Aorta (tissue), 5 donors: ENCODE measurements at places on chromosomes 5 and 9. TPM values are rescaled to one million over a fixed set of nuclear protein-coding genes. Genes with fewer than 3 reads are reported as not detected.

Gene UBTD2
- 17.0 TPM for total RNA-seq

- DNase-seq: no peak
Measured at GRCh38 chr5:102539562-102539961, 40.8 kb upstream of the SLCO6A1 start.

GRCh38 chr5:37071901-37072581, 177.1 kb downstream of the CPLANE1 start:
- no peak for DNase-seq

DNA sequence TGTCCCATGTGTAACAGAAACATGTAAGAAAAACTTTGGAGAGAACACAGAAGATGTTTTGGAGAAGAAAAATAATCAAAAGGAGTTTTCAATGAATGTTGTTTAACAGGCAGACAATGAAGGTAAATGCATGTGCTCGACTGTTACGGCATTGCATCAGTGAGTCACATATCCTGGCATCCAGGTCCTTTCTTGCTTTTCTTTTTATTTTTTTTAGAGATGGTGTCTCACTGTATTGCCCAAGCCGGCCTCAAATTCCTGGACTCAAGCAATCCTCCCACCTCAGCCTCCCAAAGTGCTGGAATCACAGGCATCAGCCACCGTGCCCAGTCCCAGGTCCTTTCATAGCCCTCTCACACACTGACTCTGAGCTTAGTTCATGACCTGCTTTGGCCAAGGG, 181.8 kb downstream of the DTWD2 start:
- no peak for DNase-seq

Gene TEK
- total RNA-seq: 18.2 TPM

DNA sequence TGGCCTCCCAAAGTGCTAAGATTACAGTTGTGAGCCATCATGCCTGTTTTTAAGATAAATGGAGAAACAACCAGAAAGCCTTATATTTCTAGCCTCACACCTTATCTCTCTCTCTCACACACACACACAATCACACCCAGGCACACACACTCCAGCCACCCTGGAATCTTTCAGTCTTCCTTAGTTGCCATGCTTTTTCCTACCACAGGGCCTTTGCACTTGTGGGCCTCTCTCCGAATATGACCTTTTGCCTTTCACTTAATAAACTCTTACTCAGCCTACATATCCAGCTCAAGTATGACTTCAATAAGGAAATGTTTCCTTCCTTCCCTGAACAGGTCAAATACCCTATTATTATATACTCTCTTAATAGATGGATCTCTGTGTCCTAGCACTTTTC, 290.7 kb downstream of the NFIB start:
- DNase-seq: no peak

DNA sequence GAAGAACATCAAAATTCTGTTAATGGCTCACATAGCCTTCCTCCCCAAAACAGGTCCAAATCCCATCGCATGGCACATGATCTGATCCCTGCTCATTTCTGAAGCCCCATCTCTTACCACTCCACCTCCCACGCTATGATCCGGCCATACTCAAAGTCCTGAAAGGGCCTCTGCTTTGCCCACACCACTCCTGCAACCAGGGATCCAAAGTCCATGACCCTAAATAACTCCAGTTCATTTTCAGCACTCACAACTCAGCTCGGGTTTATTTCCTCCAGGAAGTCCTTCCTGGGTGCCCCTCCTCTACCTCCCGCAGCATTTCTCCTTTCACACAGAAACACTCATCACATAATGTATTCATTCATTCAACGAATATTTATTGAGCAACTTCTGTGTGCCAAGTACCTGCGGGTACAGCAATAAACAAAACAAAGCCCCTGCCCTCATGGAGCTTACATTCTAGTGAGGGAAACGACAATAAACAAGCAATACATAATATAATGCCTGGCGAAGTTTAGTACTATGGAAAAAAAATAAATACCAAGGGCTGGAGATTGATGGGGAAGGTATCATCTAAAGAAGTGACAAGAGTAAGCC, 2.7 kb downstream of the TTLL11 start:
- no peak for DNase-seq

Gene TERT
- not detected for total RNA-seq

GRCh38 chr5:41921166-41921565, 3.9 kb upstream of the FBXO4 start:
- no peak for DNase-seq

GRCh38 chr9:128898382-128898781, 16.4 kb downstream of the LRRC8A start:
- no peak for DNase-seq

GRCh38 chr5:78331523-78332080, 28.8 kb upstream of the SCAMP1 start:
- no peak for DNase-seq

DNA sequence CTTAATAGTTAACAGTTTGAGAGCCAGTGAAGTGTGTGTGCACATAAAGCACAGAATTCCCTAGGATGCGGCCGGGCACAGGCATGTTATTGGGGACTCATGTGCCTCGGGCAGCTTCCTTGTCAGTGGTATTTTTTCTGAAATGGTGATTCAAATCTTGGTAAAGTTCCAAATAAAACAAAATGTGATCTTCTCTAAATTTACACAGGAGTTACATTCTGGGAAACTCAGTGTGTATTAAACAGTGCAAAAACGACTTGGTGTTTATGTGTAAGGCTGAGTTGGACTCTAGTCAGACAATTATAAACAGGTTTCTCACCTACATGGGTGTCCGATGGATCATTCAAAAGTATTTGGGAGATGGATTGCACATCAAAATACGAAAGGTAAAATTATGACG, 48.9 kb downstream of the BOD1 start:
- DNase-seq: no peak

DNA sequence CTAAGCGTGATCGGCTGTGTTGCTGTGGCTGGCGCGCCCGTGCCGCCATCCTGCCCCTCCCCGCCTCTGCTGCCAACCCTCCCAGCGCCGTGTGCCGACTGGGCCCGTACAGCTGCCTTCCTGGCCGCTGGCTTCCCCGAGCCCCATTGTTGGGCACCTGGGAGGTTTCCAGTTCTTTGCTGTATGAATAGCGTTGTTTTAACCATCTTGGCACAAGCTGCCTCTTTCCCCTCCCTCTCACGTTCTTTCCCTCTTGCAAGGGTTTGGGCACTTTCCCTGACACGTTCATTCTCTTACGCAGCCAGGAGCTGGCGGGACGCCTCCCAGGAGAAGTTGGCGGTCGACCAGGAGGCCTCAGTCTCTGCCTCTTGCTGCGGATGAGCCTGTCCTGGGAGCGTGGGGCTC, 43.1 kb upstream of the RXRA start:
- DNase-seq: peak; percentile 93

GRCh38 chr5:59757442-59757841, 136.1 kb downstream of the PDE4D start:
- DNase-seq: no peak
